ENCODE measurements at places on chromosomes 1 and 21. TPM values are rescaled to one million over a fixed set of nuclear protein-coding genes. Genes with fewer than 3 reads are reported as not detected.

DNA sequence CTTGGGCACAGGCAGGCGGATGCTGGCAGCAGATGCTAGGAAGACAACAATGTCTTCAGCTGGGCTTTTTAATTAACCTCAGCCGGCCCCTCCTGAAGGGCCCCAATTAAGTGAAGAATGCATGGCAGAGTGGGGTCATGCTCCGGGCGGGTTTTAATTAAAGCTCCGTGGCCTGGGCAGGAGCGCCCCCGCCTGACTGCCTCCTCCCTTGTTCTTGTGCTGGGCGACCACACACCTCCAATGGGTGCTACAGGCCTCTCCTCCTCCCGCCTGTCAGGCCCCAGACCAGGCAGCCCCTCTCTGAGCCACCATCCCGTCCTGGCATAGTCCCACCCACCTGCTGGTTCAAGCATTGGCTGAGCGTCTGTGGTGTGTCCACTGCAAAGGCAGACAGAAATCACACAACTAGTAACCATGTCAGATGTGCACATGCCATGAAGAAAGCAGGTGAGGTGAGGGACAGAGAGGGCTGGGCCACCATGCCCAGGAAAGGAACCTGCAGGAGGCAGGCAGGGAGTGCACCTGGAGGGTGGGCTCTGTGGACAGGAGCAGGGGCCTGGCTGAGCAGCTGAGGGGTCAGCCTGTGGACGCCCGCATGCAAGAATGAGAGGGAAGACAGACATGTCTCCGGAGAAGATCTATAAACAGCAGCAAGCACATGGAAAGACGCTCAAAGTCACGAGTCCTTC, 8.5 kb upstream of the ARF1 start:
- H3K36me3 ChIP-seq: no peaks in the 10 kb centered on the region
- no peaks in the 10 kb centered on the region for H3K27me3 ChIP-seq
- no peak overlapping the region for H3K4me3 ChIP-seq
- no peak for DNase-seq
- no peak overlapping the region for H3K27ac ChIP-seq
- H3K4me1 ChIP-seq: no peaks in the 10 kb centered on the region

- peaks cover 70% of the 10 kb centered on the region for H3K4me1 ChIP-seq
- H3K27ac ChIP-seq: peak overlapping the region; percentile 96
These were observed 1.7 kb downstream of the HSPG2 start for GRCh38 chr1:21935393-21935804.

DNA sequence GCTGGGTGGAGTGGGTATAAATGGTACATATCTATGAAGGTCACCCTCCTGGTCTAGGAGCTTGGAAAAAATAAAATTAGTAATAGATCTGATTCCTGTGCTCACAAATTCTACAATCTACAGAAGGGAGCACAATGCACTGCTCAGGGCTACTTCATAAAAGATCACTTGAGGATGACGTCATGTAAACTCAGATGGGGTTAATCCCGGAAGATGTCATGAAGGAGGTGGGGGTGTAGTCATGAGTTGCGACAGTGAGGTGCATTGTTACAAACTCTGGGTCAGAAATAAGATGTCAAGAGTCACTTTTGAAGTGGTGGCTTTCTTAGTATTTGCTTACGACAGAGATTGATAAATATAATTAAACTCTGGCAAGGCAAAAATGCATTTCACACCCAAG, 68.2 kb downstream of the LHX9 start:
- H3K27me3 ChIP-seq: no peaks in the 10 kb centered on the region
- H3K27ac ChIP-seq: no peak overlapping the region
- no peaks in the 10 kb centered on the region for H3K36me3 ChIP-seq
- H3K4me3 ChIP-seq: no peak overlapping the region
- DNase-seq: no peak

- no peak overlapping the region for H3K27ac ChIP-seq
- no peaks in the 10 kb centered on the region for H3K27me3 ChIP-seq
- no peak for DNase-seq
- H3K4me3 ChIP-seq: no peak overlapping the region
These were observed 14.9 kb upstream of the ZNF683 start for GRCh38 chr1:26387447-26387846.

- no peak overlapping the region for H3K4me3 ChIP-seq
- no peaks in the 10 kb centered on the region for H3K36me3 ChIP-seq
- DNase-seq: no peak
- no peaks in the 10 kb centered on the region for H3K27me3 ChIP-seq
- H3K27ac ChIP-seq: no peak overlapping the region
These were observed 128.1 kb downstream of the KAZN start for GRCh38 chr1:14726606-14727005.

DNA sequence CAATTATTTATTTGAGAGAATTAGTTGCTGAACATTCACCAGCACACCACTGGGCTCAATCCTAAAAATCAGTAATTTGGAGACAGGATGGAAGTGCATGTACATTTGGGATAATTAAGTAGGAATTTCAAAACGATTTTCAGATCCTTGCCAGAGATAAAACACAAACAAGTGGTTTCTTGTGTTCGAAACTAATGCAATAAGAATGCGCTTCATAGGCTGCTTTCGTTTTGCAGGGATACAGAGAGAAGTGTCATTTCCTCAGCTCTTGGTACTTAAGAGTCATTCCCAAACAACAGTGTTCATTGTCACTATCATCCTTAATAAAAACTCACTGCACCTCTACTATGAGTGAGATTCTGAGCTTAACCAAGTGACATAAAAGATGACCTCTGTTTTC, 20.6 kb upstream of the USP24 start:
- no peak overlapping the region for H3K27ac ChIP-seq
- no peaks in the 10 kb centered on the region for H3K4me1 ChIP-seq
- H3K27me3 ChIP-seq: no peaks in the 10 kb centered on the region
- no peak for DNase-seq

- H3K36me3 ChIP-seq: peaks cover 94% of the 10 kb centered on the region
- H3K4me3 ChIP-seq: no peak overlapping the region
- peak overlapping the region; percentile 85 for H3K27ac ChIP-seq
- no peaks in the 10 kb centered on the region for H3K27me3 ChIP-seq
- DNase-seq: no peak
These were observed 13.5 kb downstream of the COL6A1 start for GRCh38 chr21:45994759-45995685.

DNA sequence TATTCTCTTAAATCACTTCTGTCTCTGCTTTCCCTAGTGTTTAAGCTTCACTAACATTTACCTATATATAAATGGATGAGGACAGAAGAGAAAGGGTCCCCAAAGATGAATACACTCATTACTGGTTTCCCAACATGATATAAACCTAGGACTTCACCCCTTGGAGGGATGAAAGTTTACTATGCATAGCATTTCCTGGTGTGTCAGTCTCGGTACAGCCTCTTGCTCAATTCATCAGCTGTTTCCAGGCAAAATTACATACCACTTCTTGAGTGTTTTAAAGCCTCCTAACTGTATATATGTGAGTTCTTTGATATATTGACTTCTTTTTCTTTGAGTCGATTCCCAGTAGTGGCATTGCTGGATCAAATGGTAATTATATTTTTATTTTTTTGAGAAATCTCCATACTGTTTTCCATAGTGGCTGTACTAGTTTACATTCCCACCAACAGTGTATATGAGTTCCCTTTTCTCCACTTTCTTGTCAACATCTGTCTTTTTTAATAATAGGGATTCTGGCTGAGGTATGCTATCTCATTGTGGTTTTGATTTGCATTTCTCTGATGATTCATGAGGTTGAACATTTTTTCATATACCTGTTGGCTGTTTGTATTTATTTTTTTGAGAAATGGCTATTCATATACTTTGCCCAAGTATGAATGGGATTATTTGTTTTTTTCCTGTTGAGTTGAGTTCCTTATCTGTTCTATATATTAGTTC, 259.3 kb upstream of the CACYBP start:
- no peaks in the 10 kb centered on the region for H3K36me3 ChIP-seq
- DNase-seq: no peak
- no peak overlapping the region for H3K27ac ChIP-seq
- H3K27me3 ChIP-seq: no peaks in the 10 kb centered on the region
- H3K4me1 ChIP-seq: no peaks in the 10 kb centered on the region
- no peak overlapping the region for H3K4me3 ChIP-seq

GRCh38 chr1:20386323-20387081, 95.8 kb downstream of the VWA5B1 start:
- H3K27me3 ChIP-seq: no peaks in the 10 kb centered on the region
- H3K4me3 ChIP-seq: no peak overlapping the region
- no peak for DNase-seq
- H3K36me3 ChIP-seq: no peaks in the 10 kb centered on the region
- no peaks in the 10 kb centered on the region for H3K4me1 ChIP-seq
- H3K27ac ChIP-seq: no peak overlapping the region

GRCh38 chr1:45444609-45445131, 46.3 kb downstream of the TESK2 start:
- H3K4me1 ChIP-seq: no peaks in the 10 kb centered on the region
- no peak overlapping the region for H3K4me3 ChIP-seq

DNA sequence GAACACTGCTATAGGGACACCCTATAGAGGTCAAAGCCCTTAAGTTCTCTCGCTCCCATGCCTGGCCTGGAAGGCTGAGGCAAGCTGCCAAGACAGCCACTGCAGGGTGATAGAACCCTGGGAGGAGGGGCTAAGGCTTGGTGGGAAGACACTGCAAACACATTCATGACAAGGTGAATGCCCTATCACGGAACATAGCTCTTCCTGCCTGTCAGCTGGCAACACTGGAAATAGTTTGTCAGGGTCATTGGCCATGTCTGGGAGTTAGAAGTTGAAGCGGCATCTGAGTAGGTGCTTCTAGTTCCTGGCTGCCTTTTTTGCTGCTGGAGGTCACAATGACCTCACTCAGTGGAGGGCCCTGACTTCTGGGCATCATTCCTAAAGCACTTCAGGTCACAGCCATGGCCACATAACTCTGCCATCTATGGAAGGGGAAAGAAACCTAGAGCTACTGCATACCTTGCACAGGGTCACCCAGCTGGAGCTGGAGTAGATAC, 4.2 kb downstream of the FABP3 start:
- no peak overlapping the region for H3K4me3 ChIP-seq
- H3K4me1 ChIP-seq: peaks cover 4% of the 10 kb centered on the region
- no peak for DNase-seq
- H3K36me3 ChIP-seq: peaks cover 33% of the 10 kb centered on the region

- no peak for DNase-seq
- H3K27ac ChIP-seq: no peak overlapping the region
- no peaks in the 10 kb centered on the region for H3K27me3 ChIP-seq
- H3K36me3 ChIP-seq: no peaks in the 10 kb centered on the region
- no peak overlapping the region for H3K4me3 ChIP-seq
These were observed 10.6 kb upstream of the KIFAP3 start for GRCh38 chr1:170085091-170085490.

GRCh38 chr1:222284466-222284865, 263.4 kb downstream of the HHIPL2 start:
- no peak for DNase-seq
- H3K36me3 ChIP-seq: no peaks in the 10 kb centered on the region
- no peak overlapping the region for H3K27ac ChIP-seq

- DNase-seq: no peak
- no peaks in the 10 kb centered on the region for H3K36me3 ChIP-seq
- H3K4me3 ChIP-seq: no peak overlapping the region
- H3K4me1 ChIP-seq: no peaks in the 10 kb centered on the region
These were observed 129.8 kb downstream of the PTPRU start for GRCh38 chr1:29365906-29366670.

DNA sequence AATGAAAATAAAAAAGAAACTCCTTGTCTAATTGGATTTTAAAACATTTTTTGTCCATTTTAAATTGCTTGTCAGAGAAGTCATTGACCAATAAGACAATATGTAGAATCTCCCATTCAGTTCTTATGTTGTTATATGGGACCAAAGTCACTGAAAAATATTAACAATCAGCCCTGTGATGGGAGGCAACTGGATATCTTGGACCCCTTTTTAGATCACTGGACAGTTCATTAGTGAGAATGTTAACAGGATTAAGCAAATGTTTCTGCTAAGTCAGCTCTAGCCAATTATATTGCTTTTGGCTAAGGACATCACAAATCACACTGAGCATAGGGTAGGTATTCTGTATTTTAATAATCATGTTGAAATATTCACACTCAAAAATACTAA, 609.1 kb upstream of the USP24 start:
- H3K27me3 ChIP-seq: no peaks in the 10 kb centered on the region
- no peaks in the 10 kb centered on the region for H3K36me3 ChIP-seq
- H3K27ac ChIP-seq: no peak overlapping the region

GRCh38 chr1:23126801-23127200, 41.9 kb downstream of the LUZP1 start:
- peaks cover 28% of the 10 kb centered on the region for H3K4me1 ChIP-seq
- no peak for DNase-seq
- H3K36me3 ChIP-seq: no peaks in the 10 kb centered on the region

- H3K4me1 ChIP-seq: no peaks in the 10 kb centered on the region
- H3K27ac ChIP-seq: no peak overlapping the region
- H3K27me3 ChIP-seq: no peaks in the 10 kb centered on the region
- no peaks in the 10 kb centered on the region for H3K36me3 ChIP-seq
These were observed 269.4 kb downstream of the LRRC7 start for GRCh38 chr1:69836971-69837636.

GRCh38 chr1:244862354-244862698, 2.0 kb downstream of the HNRNPU start:
- H3K4me3 ChIP-seq: peak overlapping the region; percentile 100
- H3K27ac ChIP-seq: peak overlapping the region; percentile 100
- DNase-seq: no peak
- H3K4me1 ChIP-seq: peaks cover 52% of the 10 kb centered on the region
- H3K36me3 ChIP-seq: peaks cover 30% of the 10 kb centered on the region
- H3K27me3 ChIP-seq: no peaks in the 10 kb centered on the region

DNA sequence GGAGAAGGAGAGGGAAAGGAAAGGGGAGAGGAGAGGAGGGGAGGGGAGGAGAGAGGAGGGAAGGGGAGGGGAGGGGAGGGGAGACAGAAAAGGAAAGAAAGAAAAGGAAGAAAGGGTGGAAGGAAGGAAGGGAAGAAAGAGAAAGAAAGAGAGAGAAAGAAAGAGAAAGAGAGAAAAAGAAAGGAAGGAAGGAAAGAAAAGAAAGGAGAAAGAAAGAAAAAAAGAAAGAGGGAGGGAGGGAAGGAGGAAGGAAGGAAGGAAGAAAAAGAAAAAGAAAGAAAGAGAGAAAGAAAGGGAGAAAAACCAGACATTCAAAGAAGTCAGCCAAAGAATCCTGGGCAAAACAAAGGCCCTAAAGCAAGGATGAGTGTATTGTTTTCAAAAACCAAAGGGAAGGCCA, 125.7 kb upstream of the SPATA6 start:
- H3K4me3 ChIP-seq: no peak overlapping the region
- no peaks in the 10 kb centered on the region for H3K36me3 ChIP-seq
- DNase-seq: no peak
- no peaks in the 10 kb centered on the region for H3K27me3 ChIP-seq
- no peak overlapping the region for H3K27ac ChIP-seq
- H3K4me1 ChIP-seq: no peaks in the 10 kb centered on the region

Gene ESRRG
- not detected for total RNA-seq

Gene C1QA
- total RNA-seq: 202 TPM

Gene DVL1
- 66.7 TPM for total RNA-seq

Gene RHEX
- total RNA-seq: 0.53 TPM

Gene EDN2
- not detected for total RNA-seq

Gene CDC7
- total RNA-seq: 2.7 TPM

Gene S100B
- total RNA-seq: 0.53 TPM

Gene C1orf210
- not detected for total RNA-seq

Gene LTN1
- total RNA-seq: 5.6 TPM

Gene VASH2
- total RNA-seq: 0.11 TPM

Gene OLFML3
- total RNA-seq: 26.4 TPM
